Endothelial cell (in vitro differentiated cells): ENCODE measurements at places on chromosomes 6 and 20.

- no peak for DNase-seq
Measured at GRCh38 chr6:49205526-49205925, 257.5 kb downstream of the MMUT start.

GRCh38 chr6:24856901-24857670, 58.4 kb upstream of the ARMH2 start:
- DNase-seq, result no peak

DNA sequence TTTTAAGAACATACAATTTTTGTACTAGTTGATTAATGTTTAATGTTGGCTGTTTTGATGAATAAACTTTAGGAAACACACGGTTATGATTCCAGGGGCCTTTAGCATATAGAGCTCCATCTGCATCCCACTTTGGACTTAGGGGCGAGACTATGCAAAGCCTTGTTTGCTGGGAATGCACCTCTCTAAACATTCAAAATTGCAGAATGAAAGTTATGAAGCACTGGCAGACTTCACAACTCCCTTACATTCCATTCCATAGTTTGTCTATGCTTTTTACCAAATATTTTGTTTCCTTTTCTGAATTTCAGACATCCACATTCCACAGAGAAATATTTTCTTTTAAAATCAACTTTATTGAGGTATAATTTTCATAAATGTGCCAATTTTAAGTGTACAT, 10.3 kb upstream of the TCP11 start:
- no peak for DNase-seq

DNA sequence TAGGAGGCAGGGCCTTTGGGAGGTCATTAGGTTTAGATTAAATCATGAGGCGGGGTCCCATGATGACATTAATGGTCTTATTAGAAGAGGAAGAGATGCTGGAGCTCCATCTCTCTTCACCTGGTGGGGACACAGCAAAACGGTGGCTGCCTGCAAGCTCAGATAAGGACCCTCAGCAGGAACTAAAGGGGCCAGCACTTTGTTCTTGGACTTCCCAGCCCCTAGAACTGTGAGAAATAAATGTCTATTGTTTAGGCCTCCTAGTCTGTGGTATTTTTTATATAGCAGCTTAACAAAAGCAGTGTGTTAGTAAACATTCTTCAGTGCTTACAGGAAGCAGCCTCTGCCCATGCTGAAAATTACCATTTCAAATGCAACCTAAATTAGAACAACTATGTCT, 157.6 kb downstream of the FOXA2 start:
- DNase-seq, result no peak

GRCh38 chr6:124282541-124282940, 478.9 kb downstream of the NKAIN2 start:
- no peak for DNase-seq

DNA sequence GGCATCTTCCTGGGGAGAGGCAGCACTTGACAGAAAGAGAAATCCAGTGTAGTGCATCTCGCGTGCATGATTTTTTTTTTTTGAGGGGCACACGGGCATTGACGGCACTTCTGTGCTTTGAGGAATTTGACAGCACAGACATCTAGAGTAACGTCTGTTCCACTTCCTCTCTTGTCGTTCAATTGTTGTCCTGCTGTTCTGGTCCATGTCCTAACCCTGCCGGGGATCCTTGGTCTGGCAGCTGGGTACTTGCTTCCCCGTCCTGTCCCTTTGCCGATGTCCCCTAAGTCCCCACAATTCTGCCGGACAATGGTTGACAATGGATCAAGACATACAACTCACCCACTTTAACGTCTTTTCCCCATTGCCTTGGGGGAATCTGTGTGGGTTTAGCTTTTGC, 46.0 kb upstream of the NAA20 start:
- DNase-seq, result no peak
